AG08395 (cell line): ENCODE measurements at places on chromosomes 7 and 10.

DNA sequence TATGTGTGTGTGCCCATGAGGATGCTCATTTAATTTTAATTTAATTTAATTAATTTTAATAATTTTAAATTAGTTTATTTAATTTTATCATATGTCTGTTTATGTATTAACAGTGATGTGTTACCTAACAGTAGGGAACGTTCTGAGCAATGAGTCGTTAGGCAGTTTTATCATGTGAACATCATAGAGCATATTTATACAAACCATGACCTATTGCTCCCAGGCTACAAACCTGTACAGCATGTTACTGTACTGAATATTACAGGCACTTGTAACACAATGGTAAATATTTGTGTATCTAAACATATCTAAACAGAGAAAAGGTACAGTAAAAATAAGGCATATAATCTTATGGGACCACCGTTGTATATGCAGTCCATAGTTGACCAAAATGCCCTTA is 13.7 kb upstream of the CFAP69 start:
- DNase-seq, result no peak

GRCh38 chr7:139613971-139614411 is 90.5 kb downstream of the CLEC2L start:
- DNase-seq, result no peak

DNA sequence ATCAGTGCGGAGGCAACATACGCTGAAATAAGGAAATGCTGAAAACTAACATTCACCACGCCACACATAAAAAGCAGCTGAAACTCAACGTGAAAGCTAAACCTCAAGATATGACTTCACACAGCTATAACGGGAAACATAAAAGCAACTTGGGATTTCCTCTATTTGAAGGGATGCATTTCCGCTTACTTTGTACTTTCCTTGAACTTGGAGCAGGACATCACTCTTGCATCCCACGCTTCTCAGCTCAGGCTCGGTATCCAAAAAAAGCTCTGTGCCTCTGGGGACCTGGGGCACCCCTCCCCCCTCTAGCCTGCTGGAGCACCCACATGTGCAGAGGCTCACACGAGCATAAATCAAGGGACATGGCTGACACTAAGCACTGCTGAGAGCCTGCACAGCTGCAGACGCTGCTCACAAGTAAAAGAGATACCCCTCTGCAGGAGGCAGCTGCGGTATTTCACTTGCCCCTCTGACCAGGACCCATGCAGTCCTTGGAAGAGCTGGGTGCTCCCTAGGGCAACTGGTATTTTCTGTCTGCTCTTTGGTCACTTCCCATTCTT is 34.2 kb downstream of the PARD3 start:
- peak; percentile 26 for DNase-seq

DNA sequence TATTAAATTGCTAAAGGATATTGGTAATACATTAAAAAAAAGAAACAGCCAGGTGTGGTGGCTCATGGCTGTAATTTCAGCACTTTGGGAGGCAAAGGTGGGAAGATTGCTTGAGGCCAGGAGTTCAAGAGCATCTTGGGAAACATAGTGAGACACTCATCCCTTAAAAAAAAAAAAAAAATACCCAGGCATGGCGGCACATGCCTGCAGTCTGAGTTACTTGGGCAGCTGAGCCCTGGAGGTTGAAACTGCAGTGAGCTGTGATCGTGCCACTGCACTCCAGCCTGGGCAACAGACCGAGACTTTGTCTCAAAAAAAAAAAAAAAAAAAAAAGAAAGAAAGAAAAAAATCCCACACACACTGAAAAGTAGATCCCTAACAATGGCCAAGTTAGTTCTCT is 59.7 kb downstream of the MACC1 start:
- no peak for DNase-seq

DNA sequence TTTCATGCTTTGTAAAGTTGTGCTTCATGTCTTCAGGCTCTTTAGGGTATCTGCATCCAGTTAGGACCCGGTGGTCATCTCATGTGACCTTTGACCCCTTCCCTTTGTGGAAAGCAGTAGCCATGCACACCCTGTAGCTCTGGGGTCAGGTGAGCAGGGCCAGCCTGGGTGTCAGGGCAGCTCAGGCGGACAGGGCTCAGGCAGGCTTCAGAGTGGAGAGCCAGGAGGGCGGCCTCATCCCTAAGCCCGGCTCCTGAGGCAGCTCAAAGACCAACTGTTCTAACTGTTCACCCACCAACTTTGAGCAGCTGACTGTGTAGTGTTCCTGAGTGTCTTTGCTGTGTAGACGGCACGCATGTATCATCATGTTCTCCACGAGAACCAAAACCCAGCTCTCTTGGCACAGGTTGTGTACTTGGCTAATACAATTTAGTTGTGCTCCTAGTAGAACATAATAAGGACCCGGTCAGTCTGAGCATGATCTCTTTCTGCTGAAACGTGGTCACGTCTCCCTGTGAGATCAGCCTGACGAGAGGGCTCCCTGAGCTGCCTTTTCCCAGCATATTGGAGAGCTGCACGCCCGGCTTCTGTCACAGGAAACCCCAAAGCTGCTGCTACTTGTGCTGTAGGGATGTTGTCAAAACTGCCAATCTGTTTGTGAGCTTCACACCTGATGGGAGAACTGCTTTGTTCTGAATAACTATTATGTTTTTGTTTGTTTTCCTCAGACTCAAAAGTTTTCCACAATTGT is 30.0 kb downstream of the EEPD1 start:
- DNase-seq, result no peak

GRCh38 chr10:72812415-72812752 is 81.2 kb upstream of the OIT3 start:
- DNase-seq, result peak; percentile 8

- DNase-seq, result no peak
These were observed 105.6 kb downstream of the APBB1IP start for GRCh38 chr10:26543567-26544306.

- DNase-seq, result no peak
These were observed 9.0 kb upstream of the EBF3 start for GRCh38 chr10:129972966-129973673.

DNA sequence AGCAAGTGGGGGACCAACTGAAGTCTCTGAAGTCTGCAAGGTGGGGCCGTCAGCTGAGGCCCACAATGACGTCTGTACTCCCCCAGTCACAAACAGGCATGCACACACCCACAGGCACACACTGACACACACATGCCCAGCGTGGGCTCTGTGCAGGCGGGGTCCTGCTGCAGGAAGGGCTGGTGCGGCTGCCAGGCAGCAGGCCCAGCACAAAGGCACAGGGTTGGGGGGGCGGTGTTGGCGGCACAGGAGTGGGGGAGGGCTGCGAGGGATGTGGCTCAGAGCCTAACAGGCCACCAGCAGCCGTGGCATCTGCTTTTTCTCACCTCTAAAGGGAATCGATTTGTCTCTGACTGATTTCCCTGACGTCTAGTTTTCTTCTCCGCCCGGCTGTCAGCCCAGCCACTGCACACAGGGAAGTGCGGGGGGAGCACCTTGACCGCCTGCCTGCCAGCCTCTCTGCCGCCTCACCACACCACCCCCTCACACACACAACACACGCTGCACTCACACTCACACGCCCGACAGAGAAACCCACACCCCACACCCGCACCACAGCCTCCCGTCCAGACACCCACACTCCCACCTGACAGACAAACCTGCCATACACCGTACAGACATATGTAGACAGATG is 43.5 kb upstream of the ZMIZ1 start:
- no peak for DNase-seq

GRCh38 chr7:137923380-137923779 is 76.6 kb upstream of the DGKI start:
- peak; percentile 70 for DNase-seq

DNA sequence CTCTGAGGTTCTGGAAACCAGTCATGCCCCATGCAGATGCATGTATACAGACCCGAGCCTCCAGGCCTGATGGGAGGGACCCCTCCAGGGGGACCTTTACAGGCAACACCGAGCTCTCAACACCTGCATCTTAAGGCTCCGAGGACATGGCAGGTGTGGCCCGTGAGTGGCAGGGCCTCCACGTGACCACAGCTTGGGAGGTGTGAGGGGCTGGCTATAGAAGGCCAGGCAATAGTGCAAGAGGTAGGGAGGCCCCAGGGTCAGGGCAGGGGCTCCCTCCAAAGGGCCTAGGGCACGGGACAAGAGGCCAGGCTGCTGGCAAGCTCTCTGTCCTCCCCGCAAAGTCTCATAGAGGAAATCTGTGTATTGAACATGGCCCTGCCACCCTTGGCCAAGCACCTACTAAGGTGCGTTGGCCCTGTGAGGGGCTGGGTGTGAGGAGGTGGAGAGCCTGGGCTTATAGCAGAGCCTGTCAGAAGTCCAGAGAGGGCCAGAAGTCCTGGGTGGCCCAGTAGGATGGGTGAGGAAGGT is 134.2 kb downstream of the PTPN20 start:
- DNase-seq, result no peak

DNA sequence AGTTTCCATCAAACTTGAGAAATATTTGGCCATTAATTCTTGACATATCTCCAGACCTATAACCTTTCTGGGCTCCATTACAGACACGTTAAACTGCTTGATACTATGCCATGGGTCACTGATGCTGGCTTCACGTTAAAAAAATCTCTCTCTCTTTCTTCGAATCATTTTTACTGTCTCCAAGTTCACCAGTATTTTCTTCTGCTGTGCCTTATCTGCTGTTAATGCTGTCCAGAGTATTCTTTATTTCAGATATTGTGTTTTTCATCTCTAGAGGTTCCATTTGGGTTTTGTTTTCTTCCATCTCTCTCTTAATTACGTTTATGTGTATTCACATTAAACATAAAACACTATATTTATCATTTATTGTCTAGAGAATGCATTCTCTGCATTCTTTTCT is 12.8 kb upstream of the PRPF18 start:
- DNase-seq, result no peak

GRCh38 chr7:42673951-42674350 is 237.9 kb downstream of the C7orf25 start:
- DNase-seq, result no peak

DNA sequence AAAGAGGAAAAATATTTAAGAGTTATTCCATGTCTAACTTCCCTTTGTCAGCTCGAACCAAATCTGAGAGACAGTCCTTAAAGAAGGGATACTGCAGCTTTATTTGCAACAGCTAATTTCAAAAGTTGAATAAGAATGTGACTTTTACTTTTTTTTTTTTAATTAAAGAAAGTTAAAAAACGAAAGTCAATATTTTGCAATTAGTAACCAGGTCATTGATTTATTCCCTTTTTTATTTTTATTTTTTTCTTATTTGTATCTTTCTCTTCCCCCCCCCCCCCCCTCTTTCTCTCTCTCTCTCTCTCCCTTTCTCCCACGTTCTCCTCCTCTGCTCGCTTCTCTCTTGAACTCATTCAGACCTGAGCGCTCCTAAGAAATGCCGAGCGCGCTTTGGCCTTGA is 209.5 kb downstream of the TCF7L2 start:
- DNase-seq, result no peak

GRCh38 chr10:76711222-76711997 is 926.2 kb downstream of the KCNMA1 start:
- DNase-seq, result no peak

- DNase-seq, result peak; percentile 54
These were observed 49.2 kb upstream of the MGMT start for GRCh38 chr10:129417870-129418269.

DNA sequence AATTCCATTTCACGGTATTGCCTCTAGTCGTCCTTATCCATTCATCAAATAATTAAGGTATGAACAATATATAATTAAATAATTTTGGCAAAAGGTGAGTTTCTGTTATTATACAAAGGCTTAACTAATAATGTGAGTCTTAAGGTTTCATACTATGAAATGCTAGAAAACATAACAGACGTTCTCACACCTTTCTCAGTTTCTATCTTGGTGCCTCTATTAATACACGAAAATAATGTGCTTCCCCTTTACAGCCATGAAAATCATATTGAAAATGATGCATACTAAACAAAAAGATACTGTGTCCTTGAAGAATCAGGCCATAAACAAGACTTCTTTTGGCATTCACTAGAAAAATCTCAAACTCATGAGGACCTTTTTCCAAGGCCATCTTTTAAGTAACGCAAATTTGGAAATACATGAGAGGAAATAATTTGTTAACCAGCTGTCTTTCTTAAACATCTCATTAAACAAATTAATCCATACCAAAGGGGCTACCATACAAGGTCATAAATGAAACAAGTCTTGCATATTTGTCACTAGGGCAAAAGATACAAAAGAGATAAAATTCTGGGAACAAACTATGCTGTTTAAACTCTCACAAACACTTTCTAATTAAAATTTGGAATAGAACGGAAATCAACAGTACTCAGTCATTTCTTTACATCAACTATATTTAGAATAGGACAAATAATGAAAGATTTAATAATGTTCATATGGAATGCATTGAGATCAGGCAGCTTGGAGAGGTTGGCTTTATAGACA is 53.9 kb upstream of the CAV2 start:
- DNase-seq, result no peak

- no peak for DNase-seq
These were observed 100.0 kb upstream of the WNT16 start for GRCh38 chr7:121228779-121229178.

GRCh38 chr10:113005380-113005779 is 55.3 kb downstream of the TCF7L2 start:
- DNase-seq, result no peak

DNA sequence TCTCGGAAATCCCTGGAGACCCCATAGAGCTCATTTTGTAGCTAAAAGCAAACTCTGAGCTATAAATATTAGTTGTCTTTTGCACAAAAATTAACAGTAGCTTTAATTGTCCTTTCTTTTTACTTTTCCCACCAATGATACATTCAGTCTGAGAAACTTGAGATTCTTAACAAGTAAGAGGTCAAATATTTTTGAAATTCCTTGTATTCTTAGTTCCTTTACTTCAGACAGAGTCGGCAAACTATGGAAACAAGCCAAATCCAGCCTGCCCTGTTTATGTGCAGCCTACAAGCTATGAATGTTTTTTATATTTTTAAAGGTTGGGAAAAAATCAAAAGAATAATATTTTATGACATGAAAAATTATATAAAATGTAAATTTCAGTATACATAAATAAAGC is 146.6 kb downstream of the CTNNA3 start:
- no peak for DNase-seq

DNA sequence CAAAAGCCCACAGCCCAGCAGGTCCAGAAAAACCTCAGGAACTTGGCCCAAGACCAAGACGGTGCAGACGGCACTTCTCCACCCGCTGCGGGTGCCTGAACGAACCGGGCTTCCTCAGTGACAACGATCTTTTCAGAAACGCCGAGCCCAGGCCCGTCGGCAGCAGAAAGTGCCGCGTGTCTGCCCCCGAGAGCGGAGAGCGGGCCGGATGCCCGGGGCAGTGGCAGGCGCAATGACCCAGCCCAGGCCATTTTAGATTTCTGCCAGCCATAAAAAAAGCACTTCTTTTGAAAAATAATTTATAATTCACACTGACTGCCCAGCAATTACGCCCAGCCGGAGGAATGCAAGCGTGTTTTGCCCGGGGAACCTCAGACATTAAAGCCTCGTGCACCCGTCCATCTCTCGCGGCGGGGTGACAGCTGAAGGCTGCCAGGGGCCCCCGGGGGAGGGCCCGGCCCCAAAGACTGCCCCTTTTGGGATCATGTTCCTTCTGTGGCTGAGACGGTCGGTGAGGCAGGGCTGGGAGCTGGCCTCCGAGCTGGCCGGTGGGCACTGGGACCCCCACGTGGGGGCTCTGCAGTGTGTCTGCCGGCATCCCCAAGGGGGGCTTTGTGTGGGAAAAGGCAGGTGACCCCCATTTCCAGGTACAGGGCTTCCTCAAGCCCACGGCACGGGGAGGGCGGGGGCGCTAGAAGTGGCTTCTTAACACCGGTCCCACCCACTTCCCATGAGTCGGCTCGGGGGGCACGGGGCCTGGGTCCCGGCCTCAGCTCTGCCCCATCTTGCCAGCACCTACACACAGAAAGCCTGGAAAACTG is 71.3 kb upstream of the PDGFA start:
- no peak for DNase-seq

GRCh38 chr10:58641708-58642107 is 129.0 kb downstream of the BICC1 start:
- peak; percentile 35 for DNase-seq

GRCh38 chr7:24705461-24705954 is 51.8 kb downstream of the GSDME start:
- no peak for DNase-seq
